Esophagus mucosa (tissue), 1 donor: ENCODE measurements at places on chromosomes 1 and 21. TPM values are rescaled to one million over a fixed set of nuclear protein-coding genes. Genes with fewer than 3 reads are reported as not detected.

DNA sequence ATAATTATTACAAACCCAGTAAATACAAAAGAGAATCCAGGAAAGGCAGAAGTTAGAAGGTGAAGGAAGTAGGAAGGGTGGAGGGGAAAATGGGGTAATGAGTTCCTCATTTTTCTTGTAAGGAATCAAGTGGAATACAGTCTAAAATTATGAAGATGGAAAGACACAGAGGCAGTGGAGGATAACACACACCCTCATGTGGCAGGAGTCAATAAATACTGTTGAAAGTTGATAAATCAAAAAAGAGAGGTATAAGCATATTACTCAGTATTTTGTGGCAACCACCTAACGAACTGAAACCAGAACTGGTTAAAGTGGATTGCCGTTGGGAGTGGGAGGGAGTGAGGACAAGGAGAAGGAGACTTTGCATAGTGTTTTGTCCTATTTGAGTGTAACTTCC is 78.6 kb upstream of the SLC44A3 start:
- no peak for ATAC-seq

DNA sequence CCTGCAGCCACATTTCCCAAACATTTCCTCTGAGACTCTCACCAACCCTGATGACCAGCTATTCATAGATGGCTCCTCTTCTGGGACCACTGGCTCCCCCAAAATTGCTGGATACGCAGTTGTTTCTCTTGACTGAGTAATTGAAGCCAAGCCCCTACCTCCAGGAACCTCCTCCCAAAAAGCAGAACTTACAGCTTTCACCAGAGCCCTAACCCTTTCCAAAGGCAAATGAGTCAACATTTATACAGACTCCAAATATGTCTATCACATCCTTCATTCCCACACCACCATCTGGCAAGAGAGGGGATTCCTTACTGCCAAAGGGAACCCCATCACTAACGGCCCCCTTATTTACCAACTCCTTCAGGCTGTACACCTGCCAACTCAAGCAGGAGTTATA is 20.3 kb upstream of the CA6 start:
- no peak for ATAC-seq

DNA sequence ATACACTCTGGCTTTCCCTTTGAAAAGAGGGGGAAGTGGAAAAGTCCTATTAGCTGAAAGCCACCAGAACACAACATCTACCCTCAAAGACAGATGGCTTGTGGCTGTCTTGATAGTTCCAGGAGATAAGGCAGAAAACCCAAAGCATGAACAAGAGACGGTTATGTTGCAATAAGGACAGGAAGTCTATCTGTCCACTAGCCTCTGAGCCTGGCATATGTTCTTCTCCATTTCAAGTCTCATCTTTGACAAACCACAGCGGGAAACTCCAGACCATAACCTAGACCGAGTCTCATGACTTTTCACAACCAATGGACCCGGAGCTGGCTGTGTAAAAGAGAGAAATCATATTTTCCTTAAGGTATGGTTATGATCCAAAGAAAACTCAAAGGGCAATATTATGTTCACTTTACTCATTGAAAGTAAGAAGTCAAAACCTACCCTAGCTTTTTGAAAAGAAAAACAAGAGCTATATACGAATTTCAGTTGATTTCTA is 33.8 kb downstream of the DUSP10 start:
- ATAC-seq = no peak

DNA sequence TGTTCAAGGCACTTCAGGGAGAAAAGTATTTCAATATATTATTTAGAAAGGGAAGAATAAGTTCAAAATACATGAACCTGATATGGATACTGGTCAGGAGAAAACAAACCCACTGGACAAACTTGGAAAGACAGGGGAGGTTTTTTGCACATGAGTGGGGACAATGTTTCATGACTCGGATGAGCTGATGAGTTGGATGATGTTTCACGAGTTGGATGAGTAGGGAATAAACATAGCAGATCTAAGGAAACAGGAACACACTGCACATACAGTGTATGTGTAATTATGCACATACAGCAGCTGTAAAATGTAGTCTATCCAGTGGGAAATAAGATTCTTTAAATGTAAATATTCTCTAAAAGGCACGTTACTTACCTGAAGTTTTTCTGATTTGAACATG is 682.9 kb upstream of the ADAMTS5 start:
- no peak for ATAC-seq

DNA sequence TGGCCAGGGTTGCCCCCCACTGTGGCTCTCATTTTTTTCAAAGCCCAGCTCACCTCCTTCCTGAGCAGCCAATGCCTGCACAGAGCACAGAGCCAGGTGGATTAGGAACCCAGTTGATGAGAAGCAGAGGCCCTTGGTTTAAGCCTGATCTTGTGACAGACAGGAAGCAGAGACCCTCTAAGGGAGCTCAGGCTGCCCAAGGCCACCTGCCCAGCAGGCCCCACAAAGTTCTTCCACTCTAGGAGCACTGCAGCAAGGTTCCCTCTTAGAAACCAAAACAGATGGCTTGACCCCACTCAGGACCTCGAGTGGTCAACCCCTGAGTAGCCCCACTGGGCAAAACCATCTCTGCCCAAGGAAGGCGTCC is 25.5 kb upstream of the PRSS38 start:
- ATAC-seq = no peak

Gene TP73
- total RNA-seq = 5.2 TPM

Gene CA14
- total RNA-seq = 0.28 TPM

Gene DLGAP3
- total RNA-seq = 0.28 TPM
